ENCODE measurements at places on chromosomes 2 and 18.

GRCh38 chr2:144587306-144587705, 67.4 kb upstream of the ZEB2 start:
- no peak for DNase-seq

DNA sequence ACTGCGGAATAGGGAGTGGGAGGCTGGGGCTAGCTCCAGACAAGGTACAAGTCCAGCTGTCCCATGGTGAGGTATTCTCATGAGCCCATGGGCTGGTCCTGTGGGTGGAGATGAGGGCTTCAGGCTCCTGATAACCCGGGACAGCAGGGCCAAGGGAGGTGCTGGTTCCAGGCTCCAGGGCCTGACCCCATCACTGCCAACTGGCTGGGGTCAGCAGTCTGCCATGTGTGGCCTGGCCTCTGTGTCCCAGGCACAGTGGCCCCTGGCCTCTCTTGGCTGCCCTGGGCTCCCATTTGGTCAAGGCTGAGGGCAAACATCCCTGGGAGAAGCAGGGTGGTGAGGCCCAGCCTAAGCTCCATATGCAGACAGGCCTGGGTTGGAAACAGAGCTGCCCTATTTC, 966 bp upstream of the OXER1 start:
- no peak for DNase-seq

GRCh38 chr2:48397281-48397680, 132.7 kb upstream of the STON1 start:
- no peak for DNase-seq

GRCh38 chr18:8468191-8468590, 141.0 kb upstream of the RAB12 start:
- no peak for DNase-seq

DNA sequence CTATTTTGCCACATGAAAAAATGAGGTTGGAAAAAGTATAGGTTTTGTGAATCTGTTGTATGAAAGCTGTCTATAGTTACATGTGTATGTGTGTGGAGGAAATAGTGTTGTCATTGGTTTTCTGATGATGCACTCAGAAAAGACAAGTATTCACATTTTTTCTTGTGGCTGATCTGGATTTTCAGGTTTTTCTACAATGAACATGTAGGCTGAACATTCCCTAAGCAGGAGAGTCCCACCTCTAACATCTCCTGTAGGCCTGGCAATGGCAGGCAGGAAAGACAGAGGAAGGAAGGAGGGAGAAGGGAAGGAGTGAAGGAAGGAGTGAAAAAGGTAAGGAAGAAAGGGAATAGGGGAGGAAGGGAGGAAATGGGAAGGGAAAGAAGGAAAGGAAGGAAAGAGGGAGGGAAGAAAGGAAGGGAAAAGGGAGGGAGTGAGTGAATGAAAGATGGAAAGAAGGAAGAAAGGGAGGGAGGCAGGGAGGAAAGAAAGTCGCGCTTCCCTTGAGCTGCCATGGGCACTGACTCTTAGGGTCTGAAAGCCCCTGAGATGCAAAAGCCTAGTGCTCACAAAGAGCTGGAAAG, 495 bp upstream of the IL36RN start:
- no peak for DNase-seq

DNA sequence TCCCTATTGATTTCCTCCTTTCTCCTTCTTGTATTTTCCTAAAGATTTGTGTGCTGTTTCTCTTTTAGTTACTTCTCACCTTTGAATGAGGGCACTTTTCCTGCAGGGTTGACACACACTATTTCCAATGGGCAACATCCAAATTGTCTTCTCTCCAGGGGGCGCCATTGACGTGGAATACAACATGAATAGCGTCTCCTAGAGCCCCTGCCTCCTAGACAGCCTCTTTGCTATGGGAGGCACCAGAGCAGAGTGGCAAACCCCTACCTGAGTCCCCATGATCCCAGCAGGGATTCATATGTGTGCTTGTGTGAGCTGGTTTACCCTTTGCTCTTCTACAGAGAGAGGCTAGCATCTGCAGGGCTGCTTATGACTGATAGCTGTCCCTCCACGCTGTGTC, 61.3 kb upstream of the ITSN2 start:
- peak; percentile 3 for DNase-seq

DNA sequence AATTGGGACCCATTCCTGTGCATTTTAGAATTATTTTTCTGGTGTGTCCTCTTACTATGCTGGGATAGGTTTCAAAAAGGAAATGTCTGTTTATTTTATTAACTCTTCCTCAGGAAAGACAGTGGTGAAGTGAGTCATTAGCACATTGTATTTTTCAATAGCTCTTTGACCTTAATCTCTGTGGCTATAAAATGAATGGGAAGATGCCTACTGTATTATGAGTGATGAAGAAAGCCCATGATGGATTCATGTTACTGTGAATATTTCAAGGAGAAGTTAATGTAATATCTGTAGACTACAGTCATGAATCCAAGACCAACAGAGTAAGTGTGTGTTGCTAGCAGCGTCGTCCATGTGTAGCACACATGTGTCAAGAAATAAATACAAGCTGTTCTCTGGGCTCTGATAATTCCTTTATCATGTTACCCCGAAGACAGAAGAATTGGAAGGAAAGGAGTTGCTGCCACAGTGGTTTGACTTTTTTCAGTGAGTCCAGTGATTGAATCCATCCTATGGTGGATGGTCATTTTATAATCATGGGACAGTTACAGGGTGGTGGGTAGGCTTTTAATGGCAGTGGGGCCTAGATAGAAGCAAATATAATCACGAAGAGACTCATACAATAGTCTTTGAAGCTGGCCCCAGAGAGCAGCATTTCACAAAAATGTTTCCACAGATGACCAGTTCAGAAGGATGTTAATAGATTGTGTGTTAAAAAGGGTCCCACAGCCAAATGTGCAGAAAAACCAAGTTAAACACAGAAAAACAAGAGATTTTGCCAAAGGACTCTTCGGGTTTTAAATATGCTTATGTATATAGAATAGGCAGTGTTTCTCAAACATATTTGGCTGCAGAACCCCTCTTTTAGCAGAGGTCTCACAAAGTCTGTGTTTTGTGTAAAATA, 239.7 kb upstream of the RASGRP3 start:
- no peak for DNase-seq

- no peak for DNase-seq
Observed at GRCh38 chr2:100195942-100196341, 53.6 kb upstream of the AFF3 start.

DNA sequence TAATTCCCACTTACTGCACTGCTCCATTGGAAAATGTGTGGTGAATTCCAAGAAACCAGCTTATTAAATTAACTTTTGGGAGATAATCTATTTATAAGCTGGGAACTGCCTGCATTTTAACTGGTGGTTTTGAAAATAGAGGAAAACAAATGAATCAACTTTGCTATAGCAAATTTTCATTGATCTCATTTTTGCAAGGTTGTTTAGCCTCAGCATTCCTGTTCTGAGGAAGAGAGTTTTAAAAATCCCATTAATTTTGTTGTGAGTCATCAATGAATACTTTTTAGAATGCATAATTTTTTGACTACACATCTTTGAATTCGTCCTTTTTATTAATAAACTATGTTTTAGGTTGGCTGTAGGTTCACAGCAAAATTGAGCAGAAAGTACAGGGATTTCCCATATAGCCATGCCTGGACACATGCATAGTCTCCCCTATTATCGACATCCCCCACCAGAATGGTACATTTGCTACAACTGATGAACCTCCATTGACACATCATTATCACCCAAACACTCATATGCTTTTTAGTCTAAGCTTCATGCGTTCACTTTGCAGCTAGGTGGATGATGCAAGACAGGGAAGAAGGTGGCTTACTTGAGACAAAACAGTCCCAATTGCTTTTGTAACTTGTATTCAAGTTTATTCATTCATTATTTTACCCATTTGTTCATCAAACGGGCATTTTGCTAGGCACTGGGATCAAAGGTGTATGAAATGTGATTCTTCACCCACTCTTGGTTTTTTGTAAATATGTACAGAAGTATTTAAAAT, 106.9 kb downstream of the ZNF521 start:
- no peak for DNase-seq

- DNase-seq = no peak
Observed at GRCh38 chr2:230692760-230693159, 19.9 kb upstream of the CAB39 start.

- DNase-seq = no peak
Observed at GRCh38 chr2:24435391-24436316, 55.4 kb upstream of the NCOA1 start.

GRCh38 chr2:198188982-198189381, 384.6 kb downstream of the PLCL1 start:
- DNase-seq = no peak

GRCh38 chr2:105887256-105887655, 142.5 kb downstream of the NCK2 start:
- DNase-seq = no peak
